Stimulated activated CD8-positive, alpha-beta memory T cell treated with anti-CD3 and anti-CD28 coated beads, Interleukin-7, amount 100 ng/mL, for 24 hours (primary cell): ENCODE measurements at places on chromosomes 11 and 22.

DNA sequence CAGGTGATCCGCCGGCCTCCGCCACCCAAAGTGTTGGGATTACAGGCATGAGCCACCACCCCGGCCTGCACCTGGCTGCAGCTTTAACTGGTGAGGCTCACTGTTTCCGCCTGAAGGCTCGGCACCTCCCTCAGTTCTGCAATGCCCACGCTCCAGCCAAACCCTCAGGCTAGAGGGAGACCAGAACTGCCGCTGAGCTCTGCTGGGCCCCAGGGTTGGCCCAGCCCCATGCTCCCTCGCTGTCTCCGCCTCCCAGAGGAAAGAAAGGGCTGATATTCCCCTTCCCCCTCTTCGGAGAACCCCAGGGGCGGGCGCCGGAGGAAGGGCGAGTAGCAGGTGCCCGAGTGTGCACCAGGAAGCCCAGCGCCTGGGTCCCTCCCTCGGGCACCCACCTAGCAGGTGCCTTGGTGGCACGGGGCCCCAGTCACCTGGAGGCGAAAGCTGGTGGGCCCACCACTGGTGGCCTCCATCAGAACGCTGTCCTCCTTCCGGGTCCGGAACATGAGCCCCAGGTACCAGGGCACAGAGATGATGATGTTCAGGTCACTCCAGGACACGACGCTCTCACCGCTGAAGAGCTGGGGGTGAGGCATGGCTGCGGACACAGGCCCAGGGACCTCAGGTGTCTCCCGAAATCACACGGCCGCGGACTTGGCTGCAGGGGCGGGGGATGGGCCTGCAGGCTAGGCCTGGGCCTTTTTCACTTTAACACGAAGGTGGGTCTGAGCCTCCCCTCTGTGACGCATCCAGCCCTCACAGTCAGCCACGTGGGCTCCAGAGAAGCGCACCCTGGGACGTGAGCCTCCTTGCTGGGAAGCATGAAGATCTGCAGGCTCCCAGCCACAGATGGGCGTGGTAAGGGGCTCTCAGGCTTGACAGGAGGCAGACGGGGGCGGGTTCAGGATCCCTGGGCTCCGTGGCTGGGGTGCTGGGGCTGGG lies 73.3 kb downstream of the TRMU start:
- DNase-seq, result no peak

DNA sequence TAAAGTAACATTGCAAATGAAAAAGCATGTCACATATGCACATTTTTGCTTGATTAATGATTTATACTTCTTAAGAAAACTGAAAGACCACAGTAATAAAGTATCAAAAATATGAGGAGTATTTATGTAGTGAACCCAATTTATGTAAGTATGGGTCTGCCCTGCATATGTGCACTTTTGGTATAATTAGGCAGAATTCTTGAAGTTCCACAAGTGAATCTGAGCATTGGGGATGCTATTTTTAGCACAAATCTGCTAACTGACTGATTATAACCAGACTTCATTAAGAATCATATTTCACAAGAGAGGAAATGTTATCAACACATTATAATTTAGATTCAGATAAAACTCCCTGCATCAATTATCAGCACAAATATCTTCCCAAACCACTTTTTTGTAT lies 407.1 kb upstream of the LRRC4C start:
- no peak for DNase-seq

GRCh38 chr11:112617098-112617425 lies 344.2 kb upstream of the NCAM1 start:
- no peak for DNase-seq

DNA sequence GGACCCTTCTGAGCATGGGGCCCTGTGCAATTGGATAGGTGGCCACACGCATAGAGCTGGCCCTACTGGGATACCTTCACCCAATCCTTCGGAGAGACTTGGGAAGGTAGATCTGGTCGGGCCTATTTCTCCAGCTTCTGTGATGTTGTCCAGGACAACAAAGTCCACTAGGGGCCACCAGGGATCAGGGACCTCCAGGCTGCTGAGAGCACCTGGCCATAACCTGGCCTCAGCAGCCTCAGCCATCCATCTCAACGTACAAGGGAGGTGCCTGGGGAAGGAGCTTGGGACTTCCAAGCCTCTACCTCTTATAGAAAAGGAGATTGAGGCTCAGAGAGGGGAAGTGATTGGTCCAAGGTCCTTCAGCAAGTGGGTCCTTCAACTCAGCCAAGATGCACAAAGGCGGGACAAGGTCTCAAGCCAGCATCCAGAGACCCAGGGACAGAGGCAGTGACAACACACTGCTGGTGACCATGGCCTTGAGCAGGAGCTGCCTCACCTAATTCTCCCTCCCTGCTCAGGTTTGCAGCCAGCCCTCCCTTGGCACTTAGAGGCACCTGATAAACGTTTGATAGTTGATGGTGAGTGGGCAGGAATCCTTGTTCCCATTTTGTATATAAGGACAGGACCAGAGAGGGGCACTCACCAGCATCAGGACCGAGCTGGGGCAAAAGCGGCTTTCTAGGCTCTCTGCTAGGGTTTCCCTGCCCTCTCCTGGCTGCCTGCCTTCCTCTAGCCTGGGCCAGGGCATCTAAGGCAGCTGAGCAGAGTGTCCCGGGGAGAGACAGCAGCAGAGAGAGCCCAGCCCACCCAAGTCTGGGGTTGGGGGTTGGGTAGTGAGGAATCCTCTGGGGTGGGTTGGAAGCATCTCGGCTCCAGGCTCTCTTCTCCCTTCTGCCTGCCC lies 4.5 kb downstream of the RAC2 start:
- no peak for DNase-seq

GRCh38 chr22:35648066-35649025 lies at the start of gene APOL6:
TSS of gene APOL6 (plus strand) at chr22:35648446. CDS start at chr22:35656426, 7,980 bp downstream.
- peak; percentile 23 for DNase-seq
